ENCODE measurements at places on chromosomes 3 and 15.

GRCh38 chr3:125057186-125057850 lies 1.5 kb upstream of the HEG1 start:
- no peak for DNase-seq

DNA sequence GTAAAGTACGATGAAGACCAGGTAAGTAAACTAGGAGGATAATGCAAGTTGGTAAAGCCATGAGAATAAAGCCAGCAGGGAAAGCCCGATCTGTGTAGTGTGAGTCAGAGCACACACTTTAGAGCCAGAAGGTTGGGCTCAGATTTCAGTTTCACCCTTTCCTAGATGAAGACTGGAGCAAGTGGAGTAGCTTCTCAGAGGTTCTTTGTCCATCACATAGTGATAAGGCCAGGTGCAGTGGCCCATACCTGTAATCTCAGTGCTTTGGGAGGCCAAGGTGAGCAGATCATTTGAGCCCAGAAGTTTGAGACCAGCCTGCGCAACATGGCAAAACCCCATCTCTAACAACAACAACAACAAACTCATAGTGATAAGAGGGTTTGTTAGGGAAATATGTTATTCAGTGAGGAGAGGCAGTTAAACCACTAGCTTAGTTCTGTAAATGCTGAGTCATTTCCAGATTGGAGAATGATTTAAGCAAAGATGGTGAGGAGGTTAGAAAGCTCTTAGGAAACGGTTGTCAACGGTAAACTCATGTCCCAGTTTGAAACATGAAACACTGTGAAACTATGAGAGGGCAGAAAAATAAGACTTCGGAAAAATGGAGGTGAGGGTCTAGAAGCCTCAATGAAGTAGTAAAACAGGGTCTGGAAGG lies 39.0 kb downstream of the IL12A start:
- no peak for DNase-seq

- no peak for DNase-seq
Measured at GRCh38 chr15:89370120-89370977, 35.7 kb upstream of the POLG start.

DNA sequence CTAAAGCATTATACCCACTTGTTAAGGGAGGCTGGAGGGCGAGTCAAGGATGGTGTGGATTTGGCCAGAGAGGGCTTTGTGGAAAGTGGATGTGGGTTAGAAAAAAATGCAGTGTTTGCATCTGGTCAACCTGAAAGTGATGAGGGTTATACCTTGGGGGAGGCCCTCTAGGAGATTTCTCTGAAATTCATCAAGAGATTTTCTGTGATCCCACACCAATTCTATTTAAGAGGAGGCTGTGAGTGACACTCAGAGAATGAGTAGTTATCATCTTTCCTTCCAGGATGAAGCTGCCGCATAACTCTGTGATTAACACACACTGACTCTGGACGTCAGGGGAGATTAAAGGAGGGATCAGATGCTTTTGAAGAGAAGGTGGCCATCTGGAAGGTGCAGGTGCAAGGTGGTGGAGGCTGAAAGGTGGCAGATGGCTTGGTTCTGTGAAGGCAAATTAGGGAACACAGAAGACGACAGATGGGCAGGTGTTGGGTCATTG lies 54.8 kb downstream of the ANAPC13 start:
- DNase-seq = no peak

DNA sequence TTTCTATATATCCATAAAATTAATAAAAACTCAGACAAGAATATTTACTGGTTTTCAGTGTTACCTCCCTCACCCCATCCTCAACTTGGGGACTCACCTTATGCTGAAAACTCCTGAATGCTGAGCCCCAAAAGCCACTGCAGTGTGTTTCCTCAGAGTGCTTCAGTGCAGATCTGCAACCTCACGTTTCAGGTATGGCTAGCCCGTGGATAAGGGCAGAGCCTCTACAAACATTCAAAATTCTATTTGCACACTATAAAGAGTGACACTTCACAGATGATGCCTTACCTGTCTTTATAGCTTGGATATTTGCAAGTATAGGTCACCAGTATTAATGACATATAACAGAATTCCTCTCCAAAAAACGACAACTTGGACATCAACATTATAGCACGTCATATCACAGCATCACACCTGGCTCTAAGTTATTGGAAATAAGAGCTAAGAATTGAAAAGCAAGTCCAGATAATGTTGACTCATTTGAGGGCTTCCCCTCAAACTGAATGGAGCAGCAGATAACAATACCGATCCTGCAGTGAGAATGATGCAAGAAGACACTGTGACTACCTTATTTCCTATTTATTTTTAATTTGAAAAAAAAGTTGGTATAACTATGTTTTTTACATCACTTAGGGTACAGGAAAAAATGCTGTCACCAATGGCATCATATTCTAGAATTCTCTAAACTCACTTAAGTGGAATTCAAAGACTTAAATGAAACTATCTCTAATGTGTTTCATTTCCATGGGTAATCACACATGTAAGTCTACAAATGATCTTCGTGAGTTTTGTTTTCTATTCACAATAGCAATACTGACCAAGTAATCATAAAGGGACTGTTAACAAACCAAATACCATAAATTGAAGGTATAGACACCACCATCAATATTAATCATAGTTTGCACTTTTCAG lies 40.7 kb upstream of the RSL24D1 start:
- DNase-seq = no peak

DNA sequence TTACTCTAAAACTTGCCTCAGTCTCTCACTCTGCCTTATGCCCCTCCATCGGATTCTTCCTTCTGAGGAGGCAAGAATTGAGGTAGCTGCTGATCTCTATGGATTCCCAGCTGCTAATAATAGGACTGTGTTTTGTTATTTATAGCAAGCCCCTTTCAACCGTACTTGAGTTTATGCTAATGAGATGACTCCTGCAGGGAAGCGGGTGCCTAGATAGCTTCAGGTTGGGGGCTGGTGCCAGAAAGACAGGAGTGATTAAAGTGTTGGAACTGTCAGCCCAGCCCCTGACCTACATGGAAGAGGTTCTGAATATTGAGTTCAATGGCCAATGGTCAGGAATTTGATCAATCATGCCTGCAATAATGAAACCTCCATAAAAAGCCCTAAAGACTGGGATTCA lies 21.8 kb upstream of the LIMD1 start:
- DNase-seq = no peak

GRCh38 chr15:78358102-78358870 lies 18.1 kb downstream of the CRABP1 start:
- DNase-seq = no peak

- DNase-seq = no peak
Measured at GRCh38 chr15:74262625-74263024, 26.5 kb downstream of the CCDC33 start.

DNA sequence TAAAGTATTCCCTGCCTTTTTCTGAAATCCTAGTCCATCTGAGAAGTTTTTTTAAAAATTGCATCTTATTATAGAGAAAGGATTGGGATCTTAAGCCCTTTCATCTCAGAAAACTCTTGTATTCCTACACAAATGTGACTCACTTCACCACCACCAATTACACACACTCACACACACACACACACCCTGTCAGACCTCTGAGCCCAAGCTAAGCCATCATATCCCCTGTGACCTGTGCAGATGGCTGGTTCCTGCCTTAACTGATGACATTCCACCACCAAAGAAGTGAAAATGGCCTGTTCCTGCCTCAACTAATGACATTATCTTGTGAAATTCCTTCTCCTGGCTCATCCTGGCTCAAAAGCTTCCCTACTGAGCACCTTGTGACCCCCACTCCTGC lies 1181.9 kb downstream of the ROBO2 start:
- no peak for DNase-seq

GRCh38 chr3:170961616-170962400 lies 53.4 kb upstream of the EIF5A2 start:
- no peak for DNase-seq

GRCh38 chr3:13007251-13007941 lies 65.8 kb downstream of the IQSEC1 start:
- no peak for DNase-seq

- no peak for DNase-seq
Measured at GRCh38 chr15:28022181-28022580, 76.9 kb downstream of the OCA2 start.

- DNase-seq = no peak
Measured at GRCh38 chr3:42036483-42036823, 54.7 kb upstream of the TRAK1 start.

DNA sequence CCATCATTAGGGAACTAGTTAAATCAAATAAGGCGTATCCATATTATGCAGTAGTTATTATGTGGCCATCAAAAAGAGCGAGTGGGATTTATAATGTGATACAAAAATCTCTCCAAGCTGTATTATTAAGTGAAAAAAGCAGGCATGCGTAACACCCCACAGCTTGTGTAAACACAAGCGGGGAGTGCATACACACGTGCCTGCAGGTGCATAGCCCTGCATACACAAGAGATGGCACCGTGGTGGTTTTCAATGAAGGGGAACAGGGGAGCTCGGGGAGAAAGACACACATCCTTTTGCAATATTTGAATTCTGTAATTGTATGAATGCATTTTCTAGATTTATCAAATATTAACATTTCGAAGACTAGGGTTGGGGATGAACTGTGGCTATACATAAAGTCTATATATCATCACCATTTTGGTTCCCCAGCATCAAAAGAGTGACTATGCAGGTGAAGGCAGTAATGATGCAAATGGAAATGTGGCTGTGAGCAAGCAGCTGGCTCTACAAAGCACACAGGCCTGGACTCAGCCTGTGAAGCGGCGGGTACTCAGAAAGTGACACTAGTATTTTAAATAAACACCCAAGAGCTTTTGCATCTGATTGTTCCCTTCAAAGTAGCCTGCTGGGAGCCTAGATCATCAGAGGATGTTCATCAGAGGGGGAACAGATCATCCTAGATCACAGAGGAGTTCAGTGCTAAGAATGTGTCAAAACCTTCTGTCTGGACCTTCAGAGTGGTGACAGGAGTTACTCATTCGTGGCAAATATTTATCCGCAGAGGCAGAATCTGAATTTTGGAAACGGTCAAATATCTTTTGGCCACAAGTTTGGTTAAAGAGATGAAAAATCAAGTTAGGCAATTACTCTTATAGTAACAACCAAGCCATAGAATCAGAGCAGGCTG lies 9.4 kb upstream of the KIF7 start:
- DNase-seq = no peak

- no peak for DNase-seq
Measured at GRCh38 chr3:187256051-187256616, 35.4 kb downstream of the MASP1 start.

DNA sequence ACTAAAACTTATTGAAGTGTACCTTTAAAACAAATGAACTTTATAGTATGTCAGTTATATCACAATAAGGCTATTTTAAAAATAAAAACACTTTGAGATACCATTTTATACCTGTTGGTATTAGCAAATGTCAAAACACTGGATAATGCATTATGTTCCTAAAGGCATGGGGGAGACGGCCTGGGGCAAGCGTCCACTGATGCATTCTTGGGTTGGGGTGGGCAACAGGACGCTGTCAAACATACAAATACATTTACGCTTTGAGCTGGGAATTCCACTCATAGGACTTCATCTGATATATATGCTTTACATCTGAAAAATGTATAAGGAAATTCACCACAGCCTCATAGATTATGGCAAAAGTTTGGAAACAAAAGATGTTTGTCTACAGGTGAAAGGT lies 7.6 kb upstream of the GATA2 start:
- no peak for DNase-seq
